ENCODE measurements at places on chromosomes 4 and X. TPM values are rescaled to one million over a fixed set of nuclear protein-coding genes. Genes with fewer than 3 reads are reported as not detected.

ARMCX5 gene
- total RNA-seq: 14.6 TPM

CXCL11 gene
- not detected for total RNA-seq

NHS gene
- total RNA-seq: under 0.01 TPM

MAGEB10 gene
- total RNA-seq: not detected

RASGEF1B gene
- 2.7 TPM for total RNA-seq

MTNR1A gene
- total RNA-seq: not detected

NR3C2 gene
- 52.4 TPM for total RNA-seq

NDST4 gene
- total RNA-seq: not detected

NUDT11 gene
- 3.1 TPM for total RNA-seq

EOLA1 gene
- total RNA-seq: 15.7 TPM

GAGE13 gene
- not detected for total RNA-seq

GPRASP2 gene
- total RNA-seq: 8.0 TPM

MAGEA2 gene
- not detected for total RNA-seq

AFF2 gene
- under 0.01 TPM for total RNA-seq

GPR143 gene
- 5.9 TPM for total RNA-seq

SORBS2 gene
- total RNA-seq: 0.79 TPM

PDLIM3 gene
- total RNA-seq: not detected

BGN gene
- total RNA-seq: 0.39 TPM

CXCL8 gene
- 0.33 TPM for total RNA-seq

FGF2 gene
- total RNA-seq: 0.39 TPM

CLCN5 gene
- 29.8 TPM for total RNA-seq

TBX22 gene
- not detected for total RNA-seq

MXRA5 gene
- 58.1 TPM for total RNA-seq

SSX2 gene
- total RNA-seq: not detected

NUDT6 gene
- total RNA-seq: 4.2 TPM

HTN3 gene
- total RNA-seq: not detected

SRPX gene
- 2.7 TPM for total RNA-seq

NDUFC1 gene
- total RNA-seq: 25.5 TPM

F9 gene
- not detected for total RNA-seq

NPY5R gene
- total RNA-seq: not detected

RAB39B gene
- total RNA-seq: under 0.01 TPM

PLAC8 gene
- 258 TPM for total RNA-seq

CD40LG gene
- total RNA-seq: not detected

MMGT1 gene
- 14.1 TPM for total RNA-seq

ZFP92 gene
- total RNA-seq: not detected

MAB21L2 gene
- total RNA-seq: not detected

CLDN22 gene
- total RNA-seq: not detected

All from placental epithelial cell (primary cell).